ENCODE measurements at places on chromosomes 7 and 10.

- DNase-seq = no peak
Observed at GRCh38 chr10:34960983-34961382, 129.2 kb downstream of the CUL2 start.

DNA sequence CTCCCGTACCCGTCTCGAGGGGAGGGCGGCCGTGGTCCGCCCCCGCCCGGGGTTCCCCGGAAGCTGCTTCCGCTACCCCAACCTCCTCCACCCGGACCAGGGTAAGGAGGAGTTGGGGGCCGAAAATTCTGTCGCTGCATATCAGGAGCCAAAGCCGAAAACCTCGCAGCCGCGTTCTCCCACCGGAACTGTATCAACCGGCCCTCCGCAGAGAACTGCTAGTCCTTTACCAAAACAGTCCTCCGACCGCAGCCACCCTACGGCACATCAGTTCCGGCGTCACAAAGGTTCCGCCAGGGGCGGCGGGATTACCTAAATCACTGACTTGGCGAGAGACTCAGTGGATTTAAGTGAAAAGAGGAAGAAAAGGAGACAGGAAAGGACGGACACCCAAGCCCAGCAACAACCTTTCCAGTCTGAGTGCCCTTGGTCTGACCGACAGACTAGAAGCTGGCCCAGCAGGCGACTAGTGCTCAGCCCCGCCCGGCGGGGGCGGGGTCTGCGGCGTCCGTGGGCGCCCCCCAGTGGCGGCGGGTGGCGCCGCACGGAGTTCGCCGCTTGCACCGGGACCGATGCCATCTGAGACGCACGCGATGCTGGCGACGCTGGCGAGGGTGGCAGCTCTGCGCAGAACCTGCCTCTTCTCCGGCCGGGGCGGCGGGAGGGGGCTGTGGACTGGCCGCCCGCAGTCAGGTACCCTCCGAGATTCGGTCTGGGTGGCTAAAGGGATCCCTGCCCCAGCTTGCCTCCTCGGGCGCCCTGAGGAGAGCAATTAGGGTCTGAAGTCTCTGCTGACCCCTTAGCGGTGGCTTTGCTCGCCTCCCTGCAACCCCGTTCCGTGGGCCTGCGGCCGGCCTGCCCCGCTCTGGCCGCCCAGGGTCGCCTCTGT lies at the start of the genes MPLKIP and SUGCT:
Gene MPLKIP (minus strand): TSS at position 195 of the 889 bp plus-strand sequence. CDS start 55 bp downstream, at position 140.
Gene SUGCT (plus strand): TSS at position 578 of the 889 bp plus-strand sequence.
- DNase-seq = peak; percentile 91

DNA sequence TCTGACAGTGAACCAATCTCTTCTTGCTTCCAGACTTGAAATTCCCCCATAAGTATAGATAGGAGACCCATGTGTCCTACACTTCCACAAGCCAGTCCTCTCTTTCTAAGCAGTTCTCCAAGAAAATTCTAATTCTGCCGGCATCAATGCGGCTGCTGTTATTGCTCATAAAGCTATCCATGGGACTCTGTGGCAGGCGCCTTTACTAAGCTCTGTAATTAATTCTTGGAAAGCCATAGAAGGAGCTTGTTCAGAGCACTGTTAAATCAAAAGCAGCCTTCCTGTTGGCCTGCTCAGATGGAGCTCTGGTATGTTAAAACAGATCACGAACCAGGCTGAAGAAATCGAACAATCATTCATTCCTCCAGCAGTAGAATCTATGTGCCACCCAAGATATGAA lies 244.3 kb upstream of the NFE2L3 start:
- no peak for DNase-seq

DNA sequence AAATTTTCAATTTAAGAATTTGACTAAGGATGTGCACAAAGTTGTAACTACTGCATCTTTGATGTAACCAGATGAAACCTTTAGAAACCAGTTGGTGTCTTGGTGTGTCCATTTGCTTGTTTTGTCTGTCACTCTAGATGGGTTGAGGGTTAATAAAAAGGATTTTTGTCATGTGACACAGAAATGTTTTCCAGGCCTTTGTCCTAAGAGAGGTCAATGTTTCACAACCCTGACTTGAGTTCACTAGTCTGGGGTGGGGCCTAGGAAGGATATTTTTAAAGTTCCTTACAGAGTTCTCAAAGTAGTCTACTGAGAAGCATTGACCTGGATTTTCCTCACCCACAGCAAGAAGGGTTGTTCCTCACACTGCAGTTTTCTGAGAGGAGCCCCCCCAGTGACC lies 90.3 kb downstream of the HERPUD2 start:
- no peak for DNase-seq

- no peak for DNase-seq
Observed at GRCh38 chr7:123725586-123726171, 23.1 kb downstream of the WASL start.

- no peak for DNase-seq
Observed at GRCh38 chr7:75881436-75882095, 2.7 kb downstream of the RHBDD2 start.

- no peak for DNase-seq
Observed at GRCh38 chr10:28363376-28363775, 60.5 kb upstream of the MPP7 start.

DNA sequence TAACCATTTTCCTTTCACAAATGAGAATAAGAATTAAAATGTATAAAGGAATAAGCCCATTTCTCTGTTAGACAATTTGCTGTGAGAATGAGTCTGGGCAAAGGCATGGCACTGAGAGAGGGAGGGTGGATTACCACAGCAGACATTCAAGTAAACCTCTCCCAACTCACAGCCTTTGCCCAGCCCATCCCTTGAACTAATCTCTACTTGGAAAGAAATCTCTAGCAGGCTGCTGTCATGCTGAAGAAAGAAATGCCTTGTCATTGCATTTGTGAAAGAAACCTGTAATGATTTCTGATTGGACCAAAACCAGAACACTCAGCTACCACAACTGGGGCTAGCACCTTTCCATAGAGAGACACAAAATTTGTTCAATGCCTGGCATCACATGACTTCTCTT lies 39.2 kb downstream of the CH25H start:
- DNase-seq = no peak

- no peak for DNase-seq
Observed at GRCh38 chr7:87226495-87226894, 7.0 kb upstream of the TMEM243 start.

- DNase-seq = no peak
Observed at GRCh38 chr10:126777714-126778113, 107.2 kb upstream of the C10orf90 start.

DNA sequence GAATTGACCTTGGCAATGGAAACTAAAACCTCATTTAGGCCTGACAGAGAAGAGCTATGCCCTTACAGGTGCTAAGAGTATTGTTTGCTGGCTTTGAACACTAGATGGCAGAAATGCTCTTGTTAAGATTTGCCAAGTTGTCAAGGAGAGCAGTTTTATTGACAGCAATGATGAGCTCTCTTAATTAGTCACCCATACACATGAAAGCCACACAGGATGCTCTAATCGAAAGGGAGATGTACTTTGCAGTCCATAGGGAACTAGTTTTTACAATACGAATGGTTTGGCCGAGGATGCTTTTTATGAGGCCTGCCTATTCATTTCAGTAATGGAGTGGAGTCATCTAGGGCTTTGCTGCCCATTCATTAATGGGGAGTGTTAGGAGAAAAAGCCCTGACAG lies 45.4 kb upstream of the MBL2 start:
- DNase-seq = no peak

- no peak for DNase-seq
Observed at GRCh38 chr7:81791568-81792518, 22.0 kb upstream of the HGF start.

DNA sequence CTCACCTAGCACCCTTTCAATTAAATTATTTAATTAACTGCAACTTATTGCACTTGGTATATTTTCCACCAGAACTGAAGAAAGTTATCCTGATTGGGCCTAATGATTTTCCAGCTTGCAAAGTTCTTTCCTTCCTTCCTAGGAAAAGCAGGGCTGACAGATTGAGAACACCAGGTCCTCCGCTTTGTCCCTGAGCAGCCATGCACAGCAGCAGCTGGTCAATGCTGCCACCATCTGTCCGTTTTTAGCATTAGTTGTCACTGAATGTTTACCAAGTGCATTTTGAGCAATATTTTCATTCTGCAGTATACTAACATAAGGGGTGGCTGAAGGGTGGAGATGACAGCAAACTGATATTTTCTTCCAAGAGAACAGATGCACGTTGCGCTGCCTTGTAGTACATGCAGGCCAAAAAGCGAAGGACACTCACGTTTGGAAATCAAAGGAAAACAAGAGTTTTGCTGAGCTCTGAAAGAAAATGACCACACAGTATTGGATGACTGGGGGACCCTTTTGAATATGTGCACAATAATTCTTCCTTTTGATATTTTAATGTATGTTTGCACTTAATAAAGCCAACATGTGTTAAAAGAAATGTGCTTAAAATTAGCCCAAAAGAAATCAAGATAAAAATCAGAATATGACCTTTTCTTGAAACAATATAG lies 248.8 kb upstream of the PTN start:
- peak; percentile 84 for DNase-seq

GRCh38 chr7:123621707-123622106 lies 20.1 kb downstream of the ASB15 start:
- no peak for DNase-seq

DNA sequence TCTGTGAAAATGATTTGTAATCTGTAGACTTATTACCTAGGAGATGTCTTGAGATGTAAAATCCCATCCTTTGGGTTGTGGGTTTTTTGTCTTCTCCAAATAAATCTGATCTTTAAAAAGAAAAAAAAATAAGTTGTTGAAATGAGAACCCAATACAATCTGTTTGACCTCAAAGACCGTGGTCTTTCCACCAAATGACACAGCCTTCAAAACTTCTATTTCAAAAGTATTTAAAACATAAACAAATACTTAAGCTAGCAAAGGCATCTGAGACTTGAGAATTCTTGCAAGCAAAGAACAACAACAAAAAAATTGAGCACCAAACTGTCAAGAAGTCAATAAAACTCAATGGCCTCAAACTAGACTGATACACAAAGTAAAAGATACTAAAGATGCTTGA lies 67.9 kb upstream of the HECW1 start:
- DNase-seq = no peak

DNA sequence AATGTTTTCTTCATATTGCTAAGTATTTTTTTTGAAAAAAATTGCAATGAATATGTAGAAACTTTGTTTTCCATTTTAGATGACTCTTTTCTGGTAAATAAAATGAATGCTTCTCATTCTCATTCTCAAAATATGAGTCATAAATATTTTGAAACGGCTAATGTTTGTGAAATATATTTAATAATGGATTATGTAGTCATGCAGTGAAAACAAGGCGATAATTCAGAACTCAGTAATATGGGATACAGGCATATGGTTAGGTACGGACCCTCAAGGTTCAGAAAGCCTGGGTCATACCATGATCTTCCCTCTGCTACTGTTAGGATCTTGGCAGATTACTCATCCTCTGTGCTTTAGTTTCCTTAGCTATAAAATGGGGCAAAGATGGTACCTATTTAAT lies 46.2 kb upstream of the SLC39A12 start:
- no peak for DNase-seq

- DNase-seq = no peak
Observed at GRCh38 chr10:75189266-75190096, 21.1 kb upstream of the VDAC2 start.

Data from femur (tissue), 1 donor.